ENCODE measurements at places on chromosomes 1 and 21.

DNA sequence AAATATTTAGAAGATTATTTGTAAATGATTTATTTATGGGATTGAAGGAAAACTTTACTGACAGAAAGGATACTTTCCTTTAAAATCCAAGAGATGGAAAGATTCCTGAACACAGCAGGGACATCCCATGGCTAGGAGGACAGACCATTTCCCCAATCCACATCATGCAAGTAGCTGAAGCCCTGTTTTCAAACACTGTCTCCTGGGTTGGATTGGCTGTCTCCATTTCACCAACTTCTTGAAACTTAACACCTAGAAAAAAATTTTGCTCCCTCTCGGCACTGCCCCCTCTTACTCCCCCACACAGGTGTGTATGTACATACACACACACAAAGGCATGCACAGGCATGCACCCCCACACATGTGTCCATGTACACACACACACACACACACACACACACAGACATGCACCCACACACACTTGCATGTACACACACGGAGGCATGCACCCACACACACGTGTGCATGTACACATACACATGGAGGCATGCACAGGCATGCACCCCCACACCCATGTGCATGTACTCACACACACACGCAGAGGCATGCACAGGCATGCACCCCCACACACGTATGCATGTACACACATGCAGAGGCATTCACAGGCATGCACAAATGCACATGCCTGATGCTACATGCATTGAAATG, 320.0 kb downstream of the CHRM3 start:
- no peak for DNase-seq

DNA sequence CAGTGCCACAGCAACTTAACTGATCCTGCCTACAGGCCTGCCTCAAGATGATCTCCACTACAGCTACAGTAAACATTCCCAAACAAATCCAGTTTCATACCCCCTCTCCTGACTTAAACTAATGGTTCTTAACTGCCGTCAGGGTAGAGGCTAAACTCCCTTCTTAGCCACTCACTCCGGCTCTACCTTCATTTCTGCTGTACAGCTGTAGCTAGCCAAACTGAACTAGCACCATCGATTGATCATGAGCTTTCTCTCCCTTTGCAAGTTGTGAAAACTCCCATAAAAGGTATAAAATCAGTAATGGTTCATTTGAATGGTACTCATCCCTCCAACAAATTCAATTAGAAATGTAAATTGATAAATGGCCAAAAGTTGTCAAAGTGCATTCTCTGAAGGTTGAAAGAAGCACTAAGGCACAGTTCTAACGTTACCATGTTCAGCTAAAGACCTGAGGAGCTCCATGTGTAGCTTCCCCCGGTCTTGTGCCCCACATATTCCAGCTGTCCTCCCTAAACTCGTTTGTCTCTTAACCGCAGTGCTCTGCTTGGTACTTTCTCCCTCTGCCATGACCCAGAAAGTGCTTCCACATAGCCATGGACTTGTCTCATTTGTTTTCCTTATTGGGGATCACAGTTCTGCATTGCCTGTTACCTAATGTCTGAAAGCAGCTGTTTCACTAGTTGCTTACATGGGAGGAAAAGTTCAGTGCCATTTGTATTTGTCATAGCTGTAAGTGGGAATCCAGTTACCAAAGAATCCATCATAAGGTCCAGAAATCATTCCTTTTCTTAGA, 49.8 kb downstream of the DHX9 start:
- DNase-seq: no peak

DNA sequence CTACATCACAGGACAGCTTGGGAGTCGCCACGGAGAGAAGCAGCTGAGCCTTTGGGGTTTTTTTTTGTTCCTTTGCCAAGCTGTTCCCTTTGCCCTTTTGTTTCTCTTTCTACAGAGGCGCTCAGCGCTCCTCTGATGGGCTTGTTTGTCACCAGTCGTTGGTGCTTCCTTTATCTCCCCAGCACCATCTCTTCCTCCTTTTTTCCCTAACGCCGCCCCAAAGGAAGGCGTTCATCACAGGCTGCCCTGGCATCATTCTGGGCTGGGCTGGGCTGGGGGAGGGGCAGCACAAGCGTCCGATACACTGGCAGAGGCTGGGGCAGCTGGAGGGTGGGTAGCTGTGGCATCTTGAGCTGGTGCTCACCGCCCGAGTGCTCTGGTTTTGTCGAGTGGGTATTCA, 10.5 kb downstream of the IGSF21 start:
- DNase-seq: no peak

GRCh38 chr1:76867342-76868130, at the start of gene ST6GALNAC5:
ST6GALNAC5 (plus strand) TSS chr1:76867480.
- DNase-seq: no peak

- no peak for DNase-seq
Measured at GRCh38 chr21:39088831-39089380, 94.3 kb downstream of the PSMG1 start.

GRCh38 chr1:197184190-197184589, 37.7 kb upstream of the ASPM start:
- no peak for DNase-seq
